ENCODE measurements at places on chromosomes 4 and X. TPM values are rescaled to one million over a fixed set of nuclear protein-coding genes. Genes with fewer than 3 reads are reported as not detected.
A peak's percentile ranks its signal among the peaks of the same experiment; 100 is the strongest.

- no peak overlapping the region for H3K27ac ChIP-seq
- no peaks in the 10 kb centered on the region for H3K27me3 ChIP-seq
- no peak for DNase-seq
- no peaks in the 10 kb centered on the region for H3K36me3 ChIP-seq
- no peak overlapping the region for H3K4me3 ChIP-seq
- H3K4me1 ChIP-seq: no peaks in the 10 kb centered on the region
Measured at GRCh38 chr4:172543249-172543648, 625.4 kb upstream of the GALNT7 start.

GRCh38 chr4:10022346-10023049, 1.2 kb upstream of the SLC2A9 start:
- no peaks in the 10 kb centered on the region for H3K36me3 ChIP-seq
- peaks cover 12% of the 10 kb centered on the region for H3K27me3 ChIP-seq
- no peak for DNase-seq
- no peak overlapping the region for H3K4me3 ChIP-seq
- peaks cover 12% of the 10 kb centered on the region for H3K4me1 ChIP-seq

DNA sequence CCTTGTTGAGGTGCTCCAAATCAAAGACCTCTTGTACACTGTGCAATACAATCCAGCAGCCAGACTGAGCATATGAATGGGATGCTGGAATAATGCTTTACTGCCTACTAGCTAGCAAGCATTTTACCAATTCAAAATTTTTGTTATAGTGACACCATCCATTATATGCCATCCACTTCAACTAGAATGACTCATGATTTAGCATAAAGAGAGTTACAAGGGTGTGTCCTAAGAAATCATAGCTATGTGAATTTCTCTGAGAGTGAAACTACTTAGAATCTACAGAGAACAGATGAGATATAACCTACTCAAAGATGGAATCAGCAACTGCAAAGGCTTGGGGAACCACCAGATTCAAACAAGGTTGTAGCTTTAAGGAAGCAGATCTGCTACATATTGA, 221.9 kb downstream of the LHFPL1 start:
- H3K27ac ChIP-seq: no peak overlapping the region
- H3K4me3 ChIP-seq: no peak overlapping the region
- DNase-seq: no peak
- H3K4me1 ChIP-seq: no peaks in the 10 kb centered on the region
- no peaks in the 10 kb centered on the region for H3K27me3 ChIP-seq
- no peaks in the 10 kb centered on the region for H3K36me3 ChIP-seq

GRCh38 chrX:47864300-47864699, 27.6 kb downstream of the ZNF81 start:
- no peak overlapping the region for H3K27ac ChIP-seq
- no peak overlapping the region for H3K4me3 ChIP-seq
- H3K4me1 ChIP-seq: peaks cover 4% of the 10 kb centered on the region
- DNase-seq: no peak

- peak overlapping the region; percentile 96 for H3K27ac ChIP-seq
- peaks cover 61% of the 10 kb centered on the region for H3K4me1 ChIP-seq
- no peaks in the 10 kb centered on the region for H3K27me3 ChIP-seq
- DNase-seq: no peak
- peak overlapping the region; percentile 77 for H3K4me3 ChIP-seq
- peaks cover 35% of the 10 kb centered on the region for H3K36me3 ChIP-seq
Measured at GRCh38 chrX:65697211-65697641, 29.8 kb downstream of the MSN start.

DNA sequence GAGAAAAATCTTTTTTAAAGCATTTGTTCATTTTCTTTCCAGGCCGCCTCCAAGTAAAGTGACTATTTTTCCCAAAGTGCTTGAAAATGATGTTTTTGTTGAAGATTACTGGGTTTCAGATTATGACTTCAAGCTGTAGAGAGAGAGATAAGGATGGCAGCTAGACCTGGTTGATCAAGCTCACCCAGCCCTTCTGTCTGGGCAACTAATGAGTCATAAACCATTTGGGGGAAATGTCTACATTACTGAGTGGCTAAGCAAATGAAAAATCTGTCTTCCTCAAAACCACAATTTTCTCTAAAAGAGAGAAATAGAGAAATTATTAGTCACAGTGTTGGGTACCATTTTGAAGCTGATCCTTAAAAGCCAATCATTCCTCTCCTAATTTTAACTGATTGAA, 355.4 kb upstream of the CPEB2 start:
- H3K27me3 ChIP-seq: no peaks in the 10 kb centered on the region
- no peaks in the 10 kb centered on the region for H3K36me3 ChIP-seq
- no peak for DNase-seq

- peak; percentile 66 for DNase-seq
- H3K27me3 ChIP-seq: peaks cover 7% of the 10 kb centered on the region
- H3K27ac ChIP-seq: no peak overlapping the region
- H3K4me1 ChIP-seq: peaks cover 7% of the 10 kb centered on the region
Measured at GRCh38 chrX:68443155-68443868, 10.0 kb upstream of the OPHN1 start.

DNA sequence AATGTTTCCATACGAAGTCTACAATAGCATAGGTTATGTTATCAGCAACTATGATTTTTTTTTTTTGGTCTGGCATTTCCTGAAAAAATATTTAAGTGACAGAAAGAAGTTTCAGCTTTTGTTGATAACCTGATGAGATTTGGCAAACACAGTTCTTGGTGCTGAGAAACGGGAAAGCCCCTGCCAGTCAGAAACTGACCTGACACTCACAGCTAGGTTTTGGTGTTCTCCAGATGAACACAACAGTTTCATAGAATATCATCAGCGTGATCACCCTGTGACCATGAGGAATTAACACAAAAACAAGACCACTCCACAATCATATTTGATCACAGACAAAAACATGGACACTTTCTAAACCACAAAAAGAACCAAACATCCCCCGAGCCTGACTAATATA, 152.5 kb upstream of the DCAF8L1 start:
- DNase-seq: no peak
- H3K36me3 ChIP-seq: no peaks in the 10 kb centered on the region
- no peaks in the 10 kb centered on the region for H3K4me1 ChIP-seq
- H3K27me3 ChIP-seq: no peaks in the 10 kb centered on the region
- H3K4me3 ChIP-seq: no peak overlapping the region
- no peak overlapping the region for H3K27ac ChIP-seq

- H3K4me1 ChIP-seq: peaks cover 3% of the 10 kb centered on the region
- no peak overlapping the region for H3K27ac ChIP-seq
- no peaks in the 10 kb centered on the region for H3K27me3 ChIP-seq
Measured at GRCh38 chr4:104901438-104901837, 245.2 kb upstream of the TET2 start.

- no peaks in the 10 kb centered on the region for H3K4me1 ChIP-seq
- no peak overlapping the region for H3K27ac ChIP-seq
- H3K27me3 ChIP-seq: no peaks in the 10 kb centered on the region
- DNase-seq: no peak
- no peak overlapping the region for H3K4me3 ChIP-seq
- no peaks in the 10 kb centered on the region for H3K36me3 ChIP-seq
Measured at GRCh38 chr4:148341980-148342800, 100.0 kb downstream of the NR3C2 start.

GRCh38 chr4:116358633-116359222, 726.6 kb downstream of the TRAM1L1 start:
- H3K36me3 ChIP-seq: no peaks in the 10 kb centered on the region
- H3K27ac ChIP-seq: no peak overlapping the region
- no peaks in the 10 kb centered on the region for H3K27me3 ChIP-seq
- peak; percentile 87 for DNase-seq

DNA sequence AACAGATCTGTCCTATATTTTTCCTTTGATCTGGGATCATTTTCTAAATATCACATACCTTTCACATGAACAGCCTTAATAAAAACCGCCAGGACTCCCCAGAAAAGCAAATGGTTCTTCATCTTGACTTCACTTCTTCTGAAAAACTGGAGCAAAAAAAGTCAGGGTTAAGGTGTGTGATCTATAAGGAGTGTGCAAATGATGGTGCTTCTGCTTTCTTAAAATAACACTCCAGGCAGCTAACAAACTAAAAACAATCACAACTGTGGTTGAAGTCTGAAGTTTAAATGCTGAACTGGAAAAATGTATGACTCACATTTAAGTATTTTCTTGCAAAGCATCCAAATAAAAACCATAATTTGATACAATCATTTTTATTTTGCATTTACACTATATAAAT, at the start of gene JCHAIN:
TSS of gene JCHAIN (minus strand) at position 140 of the 400 bp plus-strand sequence. CDS start at position 122, 18 bp downstream.
- DNase-seq: no peak
- H3K27me3 ChIP-seq: peaks cover 14% of the 10 kb centered on the region
- no peaks in the 10 kb centered on the region for H3K36me3 ChIP-seq
- H3K4me1 ChIP-seq: peaks cover 5% of the 10 kb centered on the region
- no peak within 1 kb of the TSS for H3K27ac ChIP-seq

GRCh38 chr4:140003876-140004548, 150.0 kb downstream of the MAML3 start:
- H3K4me3 ChIP-seq: no peak overlapping the region
- H3K4me1 ChIP-seq: no peaks in the 10 kb centered on the region
- H3K36me3 ChIP-seq: no peaks in the 10 kb centered on the region
- DNase-seq: no peak

DNA sequence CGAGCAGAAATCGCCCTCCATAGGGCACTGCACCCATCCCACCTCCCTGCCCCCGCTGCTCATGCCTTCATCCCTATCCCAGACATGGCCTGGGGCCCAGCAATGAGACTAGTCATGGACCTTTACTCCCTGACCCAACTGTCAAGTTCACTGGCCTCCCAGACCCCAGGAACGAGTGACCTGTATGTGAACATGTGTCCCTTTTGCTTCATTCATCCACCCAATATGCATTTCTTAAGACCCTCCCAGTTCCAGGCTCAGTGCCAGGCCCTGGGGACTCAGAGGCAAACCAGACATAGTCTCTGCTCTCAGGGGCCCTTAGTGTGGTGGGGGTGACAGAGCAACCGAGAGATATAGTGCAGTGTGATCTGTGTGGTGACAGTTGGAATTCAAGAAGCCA, 67.0 kb downstream of the EFNB1 start:
- H3K36me3 ChIP-seq: no peaks in the 10 kb centered on the region
- H3K4me1 ChIP-seq: no peaks in the 10 kb centered on the region
- DNase-seq: no peak

DNA sequence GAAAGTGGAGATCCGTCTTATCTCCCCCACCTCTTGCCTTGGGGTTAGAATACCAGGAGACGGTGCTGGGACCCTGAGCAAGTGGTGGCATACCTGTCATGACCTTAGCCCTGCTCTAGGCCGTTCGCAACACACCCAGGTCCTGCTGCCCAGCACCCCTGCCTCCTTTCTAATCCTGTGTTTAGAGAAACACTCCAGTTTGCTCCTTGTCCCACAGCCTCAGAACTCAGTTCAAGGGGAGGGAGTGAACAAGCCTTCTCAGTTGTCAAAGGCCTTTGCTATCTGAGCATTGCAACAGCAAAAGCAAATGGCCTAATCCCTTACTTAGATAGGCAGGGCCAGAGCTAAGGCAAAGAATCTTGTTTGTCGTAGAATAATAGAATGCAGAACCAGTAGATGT, 67.9 kb downstream of the CHRNA9 start:
- no peaks in the 10 kb centered on the region for H3K4me1 ChIP-seq
- H3K27me3 ChIP-seq: no peaks in the 10 kb centered on the region
- H3K4me3 ChIP-seq: no peak overlapping the region
- peaks cover 11% of the 10 kb centered on the region for H3K36me3 ChIP-seq

DNA sequence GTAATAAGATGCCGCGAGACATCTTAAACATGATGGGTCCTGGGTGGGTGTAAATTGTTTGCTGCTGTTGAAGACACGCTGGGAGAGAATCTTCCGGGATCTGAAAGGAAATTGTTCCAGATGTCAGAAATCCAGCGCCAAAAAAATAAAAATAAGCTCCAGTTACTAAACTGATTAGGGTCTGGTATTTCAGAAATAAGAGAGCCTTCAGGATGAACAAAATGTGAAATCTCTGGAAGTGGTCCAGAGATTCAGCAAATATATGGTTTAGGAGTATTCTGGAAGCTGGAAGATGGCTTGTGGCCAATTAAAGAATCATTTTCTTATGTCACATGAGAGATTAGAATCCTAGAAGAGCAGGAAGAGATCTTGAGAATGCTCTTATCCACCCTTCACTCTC, 75.8 kb upstream of the NHS start:
- H3K4me3 ChIP-seq: no peak overlapping the region
- H3K27ac ChIP-seq: no peak overlapping the region
- no peaks in the 10 kb centered on the region for H3K27me3 ChIP-seq
- H3K4me1 ChIP-seq: no peaks in the 10 kb centered on the region

DNA sequence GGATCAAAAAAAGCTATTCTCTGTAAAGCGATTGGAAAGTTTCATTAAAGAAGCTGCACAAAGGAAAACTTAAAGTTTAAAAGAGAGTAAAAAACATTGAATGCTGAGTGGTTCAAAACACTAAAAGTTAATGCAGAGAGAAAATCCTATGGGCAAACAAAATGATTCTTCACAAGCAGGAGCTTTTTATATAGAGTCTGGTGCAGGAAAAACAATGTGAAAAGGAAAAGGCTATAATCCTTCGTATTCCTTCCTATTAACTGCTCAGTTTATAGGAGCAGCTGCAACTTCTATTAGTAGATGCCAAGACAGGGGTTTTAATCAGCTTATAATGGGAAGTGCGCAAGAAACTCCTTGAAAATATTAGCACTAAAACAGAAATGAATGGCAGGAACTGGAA, 100.7 kb downstream of the PDGFC start:
- no peak overlapping the region for H3K27ac ChIP-seq
- no peaks in the 10 kb centered on the region for H3K27me3 ChIP-seq
- H3K4me1 ChIP-seq: no peaks in the 10 kb centered on the region
- no peak for DNase-seq
- H3K36me3 ChIP-seq: no peaks in the 10 kb centered on the region

- H3K36me3 ChIP-seq: no peaks in the 10 kb centered on the region
- no peaks in the 10 kb centered on the region for H3K27me3 ChIP-seq
- no peak for DNase-seq
- no peak overlapping the region for H3K4me3 ChIP-seq
Measured at GRCh38 chr4:125994024-125994423, 679.3 kb downstream of the FAT4 start.

- no peak overlapping the region for H3K4me3 ChIP-seq
- H3K27me3 ChIP-seq: peaks cover 2% of the 10 kb centered on the region
- no peak for DNase-seq
- H3K4me1 ChIP-seq: no peaks in the 10 kb centered on the region
Measured at GRCh38 chrX:11609109-11609508, 56.6 kb downstream of the ARHGAP6 start.

GRCh38 chr4:55444827-55445226, 49.1 kb downstream of the TMEM165 start:
- peaks cover 32% of the 10 kb centered on the region for H3K36me3 ChIP-seq
- no peaks in the 10 kb centered on the region for H3K27me3 ChIP-seq
- H3K4me3 ChIP-seq: no peak overlapping the region
- DNase-seq: no peak
- H3K27ac ChIP-seq: no peak overlapping the region

The SYTL5 gene
- not detected for total RNA-seq

The ANXA10 gene
- total RNA-seq: not detected

The TMSB15C gene
- 3.1 TPM for total RNA-seq

The CFAP299 gene
- not detected for total RNA-seq

The MAGEB4 gene
- not detected for total RNA-seq

The SH3RF1 gene
- total RNA-seq: 0.68 TPM

The MPP1 gene
- total RNA-seq: 22.4 TPM

The SMIM43 gene
- not detected for total RNA-seq

The FAM241A gene
- 6.2 TPM for total RNA-seq

The ARL9 gene
- total RNA-seq: 0.07 TPM

The MAGEB1 gene
- not detected for total RNA-seq

The CPXCR1 gene
- not detected for total RNA-seq

The MTTP gene
- total RNA-seq: not detected

The ASB11 gene
- not detected for total RNA-seq
